Stimulated activated CD8-positive, alpha-beta memory T cell treated with anti-CD3 and anti-CD28 coated beads, Interleukin-15, amount 100 ng/mL, for 48 hours (primary cell): ENCODE measurements at places on chromosomes 2 and 18.
A peak's percentile ranks its signal among the peaks of the same experiment; 100 is the strongest.

DNA sequence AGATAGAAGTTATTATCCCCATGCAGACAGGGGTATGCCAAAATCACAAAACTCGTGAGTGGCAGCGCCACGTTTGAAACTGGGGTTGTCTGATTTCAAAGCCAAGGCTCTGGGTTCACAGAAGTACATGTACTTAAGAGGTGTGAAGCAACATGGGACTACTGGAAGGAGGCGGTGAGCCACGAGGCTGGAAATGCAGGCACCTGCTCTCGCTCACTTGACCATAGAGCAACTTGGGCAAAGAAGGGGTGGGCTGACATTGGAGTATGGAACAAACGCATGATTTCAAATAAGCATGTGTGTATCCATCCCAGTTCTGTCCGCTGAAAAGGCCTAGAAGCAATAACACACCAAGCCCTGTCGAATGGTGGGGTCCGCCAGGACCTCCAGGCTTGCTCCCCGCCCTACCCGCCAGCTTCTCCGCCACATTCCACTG lies 593 bp upstream of the ACTR2 start:
- no peak for DNase-seq

DNA sequence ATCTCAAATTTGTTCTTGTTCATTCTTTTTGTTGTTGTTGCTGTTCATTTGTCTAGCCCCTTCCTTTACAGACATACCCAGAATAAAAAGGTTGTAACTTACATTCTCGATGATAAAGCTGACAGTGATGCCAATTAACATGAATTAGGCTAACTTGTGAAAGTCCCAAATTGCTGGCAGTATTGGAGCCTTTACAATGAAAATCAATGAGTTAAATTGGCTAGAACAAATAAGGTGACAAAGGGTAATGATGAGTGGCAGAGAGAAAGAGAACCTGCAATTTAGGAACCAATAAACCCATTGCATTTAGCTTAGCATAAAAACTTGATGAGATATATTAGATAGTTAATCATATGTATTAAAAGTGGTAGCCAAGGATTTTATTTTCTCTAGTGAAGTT lies 521.0 kb downstream of the ADCYAP1 start:
- no peak for DNase-seq

DNA sequence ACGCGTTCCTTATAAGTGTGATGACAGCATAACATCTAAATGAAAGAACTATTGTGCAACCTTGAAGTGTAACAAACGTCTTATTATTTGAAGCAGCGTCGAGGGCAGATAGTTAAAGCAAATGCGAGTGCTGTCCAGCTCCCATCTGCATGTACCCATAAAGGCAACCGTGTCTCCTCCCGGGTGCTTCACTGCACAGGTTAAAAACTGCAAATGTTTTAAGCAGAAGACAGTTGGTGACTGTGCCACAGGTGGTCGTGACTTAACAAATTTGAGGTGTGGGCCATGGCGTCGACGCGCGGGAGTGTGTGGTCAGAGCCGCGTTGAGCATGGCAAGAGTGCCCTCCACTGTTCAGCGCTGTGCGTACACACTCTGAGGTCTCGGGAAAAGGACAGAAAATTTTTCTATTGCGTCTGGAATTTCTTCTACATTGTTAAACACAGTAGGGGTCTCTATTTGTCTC lies 6.4 kb downstream of the SALL3 start:
- DNase-seq, result no peak

DNA sequence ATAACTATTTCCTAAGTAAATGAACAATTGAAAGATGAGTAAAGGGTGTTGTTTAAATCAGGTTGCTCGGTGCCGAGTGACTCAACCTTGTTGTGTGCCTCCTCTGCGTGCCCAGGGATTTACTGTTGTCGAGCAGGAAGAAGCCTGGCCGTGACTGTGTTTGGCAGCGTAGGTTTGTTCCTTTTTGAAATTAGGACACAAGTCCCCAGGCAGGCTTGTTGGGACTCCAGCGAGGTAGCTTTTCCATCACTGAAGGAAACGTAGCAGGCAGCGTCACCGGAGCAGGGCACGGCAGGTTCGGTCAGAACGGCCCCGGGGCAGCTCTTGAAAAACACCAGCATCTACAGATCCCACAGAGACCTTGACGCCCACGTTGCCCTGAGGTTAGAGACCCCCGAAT lies 48.6 kb downstream of the TMEM18 start:
- DNase-seq, result no peak

DNA sequence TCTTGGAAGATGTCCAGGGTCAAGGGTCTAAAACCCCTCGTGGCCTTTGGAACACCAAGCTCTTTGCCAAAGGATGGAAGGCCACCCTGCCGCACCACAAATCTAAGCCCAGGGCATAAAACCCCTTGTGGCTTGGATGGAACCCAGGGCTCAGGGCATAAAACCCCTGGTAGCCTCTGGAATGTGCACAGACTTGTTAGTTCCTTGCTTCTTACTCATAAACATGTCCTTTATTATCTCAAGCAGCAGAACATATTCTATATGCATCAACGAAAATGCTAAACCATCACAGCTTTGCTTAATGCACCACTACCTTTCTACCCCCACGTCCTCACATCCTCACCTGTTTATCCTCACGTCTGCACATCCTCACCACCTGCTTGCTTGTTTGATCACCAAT lies 998.0 kb downstream of the DSC3 start:
- no peak for DNase-seq

DNA sequence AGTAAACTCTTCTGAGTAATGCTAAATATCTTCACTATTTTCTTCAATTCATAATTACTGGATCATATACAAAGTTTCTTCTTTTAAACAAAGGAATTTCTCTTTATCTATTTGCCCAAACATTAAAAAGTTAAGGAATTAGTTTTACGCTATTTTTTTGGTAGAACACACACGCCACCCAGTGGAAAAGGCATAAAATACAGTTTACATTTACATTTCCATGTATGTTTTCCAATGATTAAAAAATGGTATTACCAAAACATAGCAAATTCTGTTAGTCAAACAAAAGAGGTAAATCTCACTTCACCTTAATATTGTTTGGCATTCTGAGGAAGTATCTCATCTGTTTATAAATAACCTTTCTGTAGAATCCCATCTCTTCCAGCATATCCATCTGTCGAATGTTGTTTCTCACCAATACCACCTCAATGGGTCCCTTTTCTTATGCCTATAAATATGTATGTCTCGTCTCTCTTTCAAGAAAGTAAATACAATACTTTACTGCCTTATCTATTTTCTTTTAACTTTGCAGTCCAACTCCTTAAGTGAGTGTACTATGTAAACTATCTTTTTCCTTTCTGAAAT lies 7.2 kb downstream of the BOLL start:
- DNase-seq, result no peak

DNA sequence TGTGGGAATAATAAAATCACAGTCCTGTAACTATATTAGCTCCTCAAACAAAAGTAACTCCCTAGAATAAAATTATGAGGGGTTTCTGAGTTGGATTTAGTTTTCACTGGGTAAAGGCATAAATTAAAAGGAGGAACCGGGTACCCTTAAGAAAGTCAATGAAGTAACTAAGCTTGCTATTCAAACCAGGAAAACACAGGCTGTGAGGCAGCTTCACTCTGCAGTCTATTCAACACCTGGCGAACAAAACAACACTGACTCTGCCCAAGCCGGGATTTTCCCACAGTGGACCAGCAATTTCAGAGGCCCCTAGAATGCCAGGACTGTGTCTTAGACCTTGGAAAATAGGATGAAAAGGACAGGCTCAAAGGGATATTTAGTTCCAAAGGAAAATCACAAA lies 24.6 kb upstream of the CREB1 start:
- no peak for DNase-seq

DNA sequence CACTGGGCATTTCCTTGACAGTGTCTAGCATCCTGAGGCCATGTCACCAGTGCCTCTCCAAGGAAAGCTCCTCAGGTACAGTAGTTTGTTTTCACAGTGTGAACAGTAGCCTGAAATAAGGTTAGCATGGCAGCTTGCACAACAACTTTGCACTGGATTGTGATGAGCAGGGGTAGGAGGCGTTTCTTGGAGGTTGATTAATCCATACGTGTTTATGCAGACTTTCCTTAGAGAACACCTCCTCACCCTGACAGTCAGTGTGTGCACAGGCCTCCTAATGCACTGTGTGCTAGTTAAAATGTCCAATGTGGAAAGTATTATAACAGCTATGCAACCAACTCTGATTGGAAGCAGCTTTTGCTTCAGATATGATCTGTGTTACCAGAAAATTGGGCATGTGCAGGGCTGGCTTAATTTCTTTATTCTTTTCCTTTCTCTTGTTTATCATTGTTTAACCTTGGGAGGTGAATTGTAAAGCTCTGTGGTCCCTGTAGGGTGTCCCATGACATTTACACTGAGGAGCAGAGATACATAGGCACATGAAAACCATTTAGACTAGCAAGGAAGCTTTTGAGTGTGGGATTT lies 77.2 kb upstream of the LDAH start:
- DNase-seq, result no peak

DNA sequence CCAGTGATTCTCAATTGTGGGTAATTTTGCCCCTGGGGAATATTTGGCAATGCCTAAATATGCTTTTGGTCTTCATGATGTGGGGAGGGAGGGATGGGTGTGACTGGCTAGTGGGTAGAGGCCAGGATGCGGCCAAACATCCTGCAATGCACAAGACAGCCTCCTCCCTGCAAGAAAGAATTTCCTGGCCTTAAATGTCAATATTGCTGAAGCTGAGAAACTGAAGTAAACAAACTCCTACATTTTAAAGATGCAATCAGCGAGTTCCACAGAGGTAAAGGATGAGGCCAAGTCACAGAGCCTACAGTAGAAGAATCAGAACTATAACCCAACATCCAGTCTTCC lies 272.9 kb upstream of the EPHA4 start:
- no peak for DNase-seq

- peak; percentile 77 for DNase-seq
Observed at GRCh38 chr2:219541611-219542180, 1.9 kb downstream of the CHPF start.

DNA sequence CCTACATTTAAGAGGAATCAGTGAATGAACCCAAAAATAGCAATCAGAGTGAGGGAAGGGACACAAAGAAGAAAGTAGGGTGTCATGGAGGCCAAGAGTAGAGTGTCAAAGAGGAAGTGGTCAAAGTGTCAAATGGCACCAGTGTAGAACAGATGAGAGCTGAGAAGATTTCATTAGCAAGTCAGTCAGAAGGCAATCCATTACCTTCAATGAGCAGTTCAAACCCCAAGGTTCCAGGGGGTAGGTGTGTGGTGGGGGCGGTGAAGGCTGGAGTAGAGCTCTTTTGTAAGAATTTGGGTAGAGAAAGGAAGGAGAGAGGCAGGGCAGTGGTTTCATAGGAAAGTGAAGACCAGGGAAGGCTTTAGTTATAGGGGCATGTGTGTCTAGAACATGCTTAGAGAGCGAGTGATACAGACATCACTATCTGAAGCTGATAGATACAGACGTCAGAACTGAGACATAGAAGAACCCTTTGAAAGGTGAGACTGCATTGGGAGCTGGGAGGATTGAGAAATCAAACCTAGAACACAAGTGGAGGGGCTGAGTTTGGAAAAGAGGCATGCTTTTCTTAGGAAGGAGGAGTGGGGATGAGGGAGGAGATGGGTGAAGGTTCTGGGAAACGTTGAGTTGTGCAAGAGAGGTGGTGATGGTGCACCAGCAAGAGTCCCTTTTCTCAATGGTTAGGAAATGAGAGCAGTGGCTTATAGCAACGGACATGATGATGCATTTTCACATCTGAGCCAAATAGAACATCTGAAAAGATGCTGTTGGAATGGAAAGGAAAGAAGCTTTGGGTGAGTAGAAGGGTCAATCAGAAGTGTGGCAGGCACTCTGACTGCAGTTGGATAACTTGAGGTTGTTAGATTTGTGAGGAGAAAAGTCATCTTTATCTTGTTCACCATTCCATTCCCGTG lies 48.9 kb upstream of the IL1RL1 start:
- DNase-seq, result no peak

- no peak for DNase-seq
Observed at GRCh38 chr2:2831633-2832032, 500.6 kb upstream of the MYT1L start.

GRCh38 chr2:238290091-238290509 lies 1.7 kb upstream of the PER2 start:
- no peak for DNase-seq

- DNase-seq, result no peak
Observed at GRCh38 chr18:45416168-45416567, 199.1 kb upstream of the SLC14A2 start.

DNA sequence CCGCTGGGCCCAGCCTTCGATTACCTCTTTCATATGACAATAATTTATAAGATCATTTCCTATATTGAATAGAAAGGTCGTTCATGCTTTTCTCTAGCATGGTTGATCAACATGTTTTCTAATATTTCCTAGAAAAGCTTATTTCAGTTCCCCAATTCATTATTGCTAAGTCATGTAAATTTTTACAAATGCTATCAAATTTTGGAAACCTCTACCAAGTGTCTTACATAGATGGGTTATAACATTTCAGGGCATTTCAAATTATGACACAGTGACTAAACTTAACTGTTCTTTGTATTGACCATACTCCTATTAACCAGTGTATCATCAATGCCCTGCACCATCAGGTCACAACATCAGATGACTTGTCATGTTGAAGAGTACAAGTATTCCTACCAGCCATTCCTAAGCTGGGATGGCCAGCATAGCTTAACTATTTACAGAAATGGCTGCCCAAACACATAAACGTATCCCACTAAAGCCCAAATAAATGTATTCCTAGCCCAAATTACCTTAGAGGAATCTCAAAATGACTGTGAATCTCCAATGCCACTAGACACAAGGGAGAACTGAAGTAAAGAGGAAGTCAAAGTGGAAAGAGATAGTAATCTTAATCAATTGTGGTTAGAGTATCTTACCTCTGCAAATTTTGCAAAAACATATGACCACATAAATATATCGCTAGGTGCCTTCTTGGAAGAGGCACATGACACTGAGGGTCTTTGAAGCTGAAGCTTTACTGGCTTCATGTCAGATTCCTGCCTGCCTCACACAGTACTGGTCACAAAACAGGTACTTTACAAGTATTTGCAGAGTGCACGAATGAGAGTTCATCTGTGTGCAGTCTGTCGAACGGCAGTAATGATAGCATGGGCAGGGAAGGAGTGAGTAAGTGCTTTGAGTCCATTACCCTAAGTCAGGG lies 87.3 kb upstream of the TLK1 start:
- no peak for DNase-seq

DNA sequence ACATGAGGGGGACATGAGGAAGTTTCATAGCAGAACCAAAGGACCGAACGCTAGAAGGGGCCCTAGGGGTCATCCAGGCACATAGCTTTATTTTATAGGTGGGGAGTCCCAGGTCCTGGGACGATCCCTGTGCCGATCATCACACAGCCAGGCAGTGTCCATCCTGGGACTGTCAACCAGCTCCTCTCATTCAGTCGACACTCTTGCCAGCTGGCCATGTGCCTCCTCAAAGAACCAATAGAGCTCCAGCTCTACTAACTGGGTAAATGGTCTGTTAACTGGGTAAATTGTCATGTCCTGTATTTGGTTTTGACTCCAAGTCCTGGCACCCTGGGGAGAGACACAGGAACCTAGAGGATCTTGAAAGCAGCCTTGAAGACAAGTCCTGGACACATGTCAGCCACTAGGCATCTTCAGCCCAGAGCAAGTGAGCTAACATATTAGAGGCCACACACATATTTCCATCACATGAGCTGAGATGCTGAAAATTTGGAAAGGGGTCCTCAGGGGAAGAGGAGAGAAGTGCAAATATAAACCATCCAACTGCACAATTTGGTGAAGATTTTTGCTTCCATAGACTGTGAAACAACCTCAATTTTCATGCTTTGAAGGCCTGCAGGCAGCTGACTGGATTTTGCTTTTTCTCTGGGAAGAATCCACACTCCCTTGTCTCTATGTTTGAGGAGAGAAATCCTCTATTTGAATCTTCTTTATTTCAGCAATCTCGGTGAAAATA lies 361.1 kb upstream of the SLC14A2 start:
- DNase-seq, result no peak

GRCh38 chr2:170719810-170720209 lies 4.7 kb downstream of the SP5 start:
- DNase-seq, result no peak
